ENCODE measurements at places on chromosomes 7 and 10. TPM values are rescaled to one million over a fixed set of nuclear protein-coding genes. Genes with fewer than 3 reads are reported as not detected.

Gene FAM25G
- 1.1 TPM for total RNA-seq

Gene WAC
- 70.3 TPM for total RNA-seq

Gene BLNK
- 0.07 TPM for total RNA-seq

Gene CUBN
- 0.08 TPM for total RNA-seq

Gene CALHM3
- 0.47 TPM for total RNA-seq

Gene AOC1
- 0.32 TPM for total RNA-seq

Gene CLEC5A
- not detected for total RNA-seq

Gene SAMD9L
- total RNA-seq: 0.39 TPM

Gene PLXDC2
- total RNA-seq: 0.02 TPM

Gene PANK1
- 7.4 TPM for total RNA-seq

Gene EBF3
- 0.19 TPM for total RNA-seq

Gene EBLN1
- total RNA-seq: not detected

Gene SLC12A9
- 14.8 TPM for total RNA-seq

Gene SLC39A12
- total RNA-seq: not detected

Gene SPDYE2
- total RNA-seq: not detected

Gene CPXM2
- not detected for total RNA-seq

Gene EPDR1
- 84.6 TPM for total RNA-seq

Gene DNAH11
- total RNA-seq: 0.20 TPM

Measured in A549 treated with Mapracorat at 1 μM for 4 hours (cell line).